ENCODE measurements at places on chromosomes 1 and 21.

GRCh38 chr1:177048314-177049069, 116.0 kb downstream of the ASTN1 start:
- no peaks in the 10 kb centered on the region for H3K27me3 ChIP-seq
- no peak overlapping the region for H3K27ac ChIP-seq
- H3K4me3 ChIP-seq: no peak overlapping the region
- H3K4me1 ChIP-seq: no peaks in the 10 kb centered on the region
- H3K36me3 ChIP-seq: no peaks in the 10 kb centered on the region
- no peak for DNase-seq

GRCh38 chr1:209063767-209064659, 519.5 kb upstream of the CAMK1G start:
- DNase-seq: no peak
- H3K27ac ChIP-seq: no peak overlapping the region
- H3K4me1 ChIP-seq: no peaks in the 10 kb centered on the region
- no peaks in the 10 kb centered on the region for H3K27me3 ChIP-seq

DNA sequence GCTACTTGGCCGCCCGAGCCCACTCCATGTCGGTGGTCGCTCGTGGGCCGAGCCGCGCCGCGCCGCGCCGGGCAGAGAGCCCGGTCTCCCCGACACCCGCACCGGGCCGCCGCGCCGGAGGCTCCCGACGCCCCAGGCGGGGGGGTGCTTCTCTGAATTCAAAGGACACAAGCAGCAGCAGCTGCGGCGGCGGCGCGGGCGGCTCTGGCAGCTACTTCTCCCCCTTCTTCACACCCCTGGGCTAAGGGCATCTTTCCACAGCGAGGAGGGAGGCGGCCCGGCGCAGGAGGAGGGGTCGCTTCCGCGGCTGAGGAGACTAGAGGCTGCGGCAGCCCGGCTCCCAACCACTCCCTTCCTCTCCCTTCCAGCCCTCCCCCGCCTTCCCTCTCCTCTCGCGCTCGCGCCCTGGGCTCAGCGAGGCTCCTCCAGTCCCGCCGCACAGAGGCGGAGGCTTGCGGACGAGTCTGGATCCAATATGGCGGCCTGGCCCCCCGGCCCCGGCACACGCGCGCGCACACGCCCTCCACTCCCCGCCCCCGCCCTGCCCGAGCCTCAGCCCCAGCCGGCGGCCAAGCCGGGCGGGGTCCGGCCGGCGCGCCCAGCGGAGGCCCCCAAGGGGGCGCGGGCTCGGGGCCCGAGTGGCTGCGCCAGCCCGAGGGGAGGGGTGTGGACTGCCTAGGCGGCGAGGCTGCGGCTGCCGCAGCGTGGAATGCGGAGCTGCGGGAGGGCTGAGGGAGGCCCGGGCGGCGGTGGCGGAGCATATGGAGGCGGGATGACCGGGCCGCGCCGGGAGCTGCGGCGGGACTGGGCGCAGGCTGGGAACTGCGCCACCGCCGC, at the start of gene CDC42BPA:
Gene CDC42BPA, minus strand, starts transcription at position 477 of the 837 bp plus-strand sequence. CDS start 1,310 bp downstream, outside the sequence.
- no peaks in the 10 kb centered on the region for H3K36me3 ChIP-seq
- DNase-seq: no peak
- no peaks in the 10 kb centered on the region for H3K4me1 ChIP-seq
- no peak within 1 kb of the TSS for H3K27ac ChIP-seq
- no peak within 1 kb of the TSS for H3K4me3 ChIP-seq
- H3K27me3 ChIP-seq: no peaks in the 10 kb centered on the region

DNA sequence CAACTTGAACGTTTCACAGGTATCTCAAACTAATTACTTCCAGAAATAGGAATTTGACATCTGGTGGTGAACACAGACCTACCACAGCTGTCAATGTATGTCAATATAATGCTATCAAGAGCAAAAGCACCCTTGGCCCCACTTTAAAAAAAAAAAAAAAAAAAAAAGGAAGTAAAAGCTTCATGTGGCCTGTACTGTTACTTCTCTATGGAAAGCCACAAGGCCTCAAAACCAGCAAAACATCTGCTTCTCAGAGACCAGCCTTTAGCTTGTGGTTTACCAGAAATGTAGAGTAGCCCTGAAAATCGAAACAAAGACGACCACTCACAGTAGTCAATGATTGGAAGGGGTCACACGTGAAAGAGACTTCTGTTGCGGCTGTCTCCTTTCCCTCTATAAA, 109.6 kb downstream of the SLC45A1 start:
- no peaks in the 10 kb centered on the region for H3K27me3 ChIP-seq
- peak overlapping the region; percentile 36 for H3K4me3 ChIP-seq
- H3K36me3 ChIP-seq: no peaks in the 10 kb centered on the region
- peak; percentile 95 for DNase-seq
- peak overlapping the region; percentile 100 for H3K27ac ChIP-seq
- peaks cover 86% of the 10 kb centered on the region for H3K4me1 ChIP-seq

DNA sequence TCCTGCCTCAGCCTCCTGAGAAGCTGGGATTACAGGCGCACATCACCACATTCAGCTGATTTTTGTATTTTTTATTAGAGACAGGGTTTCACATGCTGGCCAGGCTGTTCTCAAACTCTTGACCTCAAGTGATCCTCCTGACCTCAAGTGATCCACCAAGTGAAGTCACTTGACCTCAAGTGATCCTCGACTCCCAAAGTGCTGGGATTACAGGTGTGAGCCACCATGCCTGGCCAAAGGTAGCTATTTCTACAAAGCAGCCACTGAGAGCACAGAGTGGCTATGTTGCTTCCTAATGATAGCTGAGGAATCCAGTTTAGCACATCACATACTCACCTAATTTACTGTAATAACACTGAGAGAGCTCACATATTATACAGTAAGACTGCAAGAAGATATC, 44.8 kb upstream of the CPLANE2 start:
- no peak overlapping the region for H3K27ac ChIP-seq
- H3K4me3 ChIP-seq: no peak overlapping the region
- no peaks in the 10 kb centered on the region for H3K36me3 ChIP-seq
- H3K4me1 ChIP-seq: no peaks in the 10 kb centered on the region

- H3K4me1 ChIP-seq: peaks cover 8% of the 10 kb centered on the region
- H3K27ac ChIP-seq: no peak overlapping the region
- no peaks in the 10 kb centered on the region for H3K27me3 ChIP-seq
- H3K36me3 ChIP-seq: 0 out of 2 replicates have a peak, but pooled peaks cover 5% of the 10 kb centered on the region
- H3K4me3 ChIP-seq: no peak overlapping the region
Measured at GRCh38 chr1:155833665-155834295, 23.2 kb downstream of the GON4L start.

DNA sequence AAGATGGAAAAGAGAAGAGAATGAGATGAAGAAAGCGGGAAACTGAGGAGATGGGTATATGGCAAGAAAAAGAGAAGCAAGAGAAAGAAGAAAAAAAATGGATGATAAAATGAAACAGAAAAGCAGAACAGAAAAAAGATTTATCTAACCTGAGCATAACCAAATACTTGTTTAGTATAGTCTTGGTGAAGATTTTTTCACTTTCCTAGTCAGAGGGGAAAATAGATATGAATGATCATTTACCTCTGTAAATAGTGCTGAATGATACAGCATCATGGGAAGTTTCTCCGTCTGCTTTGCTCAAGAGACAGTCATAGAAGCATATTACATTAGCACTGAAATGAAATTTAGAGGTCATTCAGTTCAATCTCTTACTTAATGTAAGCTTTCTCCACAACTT, 36.1 kb upstream of the PLPPR4 start:
- H3K4me3 ChIP-seq: no peak overlapping the region
- H3K27me3 ChIP-seq: no peaks in the 10 kb centered on the region
- no peak overlapping the region for H3K27ac ChIP-seq
- no peak for DNase-seq
- H3K36me3 ChIP-seq: no peaks in the 10 kb centered on the region
- H3K4me1 ChIP-seq: no peaks in the 10 kb centered on the region
